H7 (cell line): ENCODE measurements at places on chromosomes 4 and X.
A peak's percentile ranks its signal among the peaks of the same experiment; 100 is the strongest.

- DNase-seq, result no peak
These were observed 191.2 kb downstream of the BANK1 start for GRCh38 chr4:101981756-101982155.

DNA sequence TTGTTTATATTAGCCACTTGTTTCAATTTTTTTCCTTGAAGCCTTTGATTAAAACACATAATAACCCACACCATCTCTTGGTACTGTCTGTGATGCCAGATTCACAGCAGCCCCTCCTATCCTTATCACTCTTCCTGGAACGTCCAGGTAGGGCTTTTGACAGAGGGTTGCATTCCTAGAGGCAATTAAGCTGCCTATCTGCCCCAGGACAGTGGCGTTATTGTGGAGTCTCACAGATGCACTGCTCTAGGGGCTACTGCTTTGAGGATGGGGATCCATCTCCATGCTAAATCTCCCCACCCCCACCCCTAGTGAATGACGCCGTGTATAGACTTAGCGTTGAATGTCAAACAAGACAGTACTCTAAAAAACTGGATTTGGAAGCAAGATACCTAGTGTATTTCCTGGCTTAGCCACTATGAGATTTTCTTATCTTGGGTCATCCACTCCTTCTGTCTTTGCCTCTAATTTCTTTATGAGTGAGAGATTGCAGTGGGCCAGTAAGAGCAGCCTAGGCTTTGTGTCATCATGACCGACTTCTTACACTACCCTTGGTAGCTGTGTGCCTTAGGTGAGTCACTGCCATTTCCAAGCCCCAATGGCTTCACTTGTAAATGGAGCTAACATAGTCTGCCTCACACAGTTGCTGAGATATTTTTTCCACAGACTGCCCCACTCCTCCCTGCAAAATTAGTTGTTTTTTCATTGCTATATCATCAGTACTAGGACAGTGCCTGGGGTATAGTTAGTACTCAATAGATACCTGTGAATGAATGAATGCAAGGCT is 90.9 kb downstream of the EGF start:
- DNase-seq, result no peak

- DNase-seq, result no peak
These were observed 2.9 kb downstream of the KLHL15 start for GRCh38 chrX:24023972-24024669.

DNA sequence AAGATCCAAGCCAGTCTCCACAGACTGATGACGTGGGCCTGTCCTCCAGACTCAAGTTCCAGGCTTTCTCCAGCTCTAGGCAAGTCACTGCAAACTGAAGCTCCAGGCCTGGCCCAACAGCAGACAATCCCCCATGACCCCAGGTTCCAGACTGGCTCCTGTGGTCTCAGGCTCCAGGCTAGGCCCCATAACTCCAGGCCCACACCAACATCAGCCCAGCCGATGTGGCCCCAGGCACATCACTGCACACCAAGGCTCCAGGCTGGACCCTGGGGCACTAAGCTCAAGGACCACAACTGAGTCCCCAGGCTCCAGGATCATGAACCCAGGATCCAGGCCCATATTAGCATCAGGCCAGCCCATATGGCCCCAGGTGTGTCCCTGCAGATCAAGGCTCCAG is 143.6 kb downstream of the COX7B2 start:
- no peak for DNase-seq

GRCh38 chr4:124224256-124224655 is 488.3 kb downstream of the ANKRD50 start:
- no peak for DNase-seq

DNA sequence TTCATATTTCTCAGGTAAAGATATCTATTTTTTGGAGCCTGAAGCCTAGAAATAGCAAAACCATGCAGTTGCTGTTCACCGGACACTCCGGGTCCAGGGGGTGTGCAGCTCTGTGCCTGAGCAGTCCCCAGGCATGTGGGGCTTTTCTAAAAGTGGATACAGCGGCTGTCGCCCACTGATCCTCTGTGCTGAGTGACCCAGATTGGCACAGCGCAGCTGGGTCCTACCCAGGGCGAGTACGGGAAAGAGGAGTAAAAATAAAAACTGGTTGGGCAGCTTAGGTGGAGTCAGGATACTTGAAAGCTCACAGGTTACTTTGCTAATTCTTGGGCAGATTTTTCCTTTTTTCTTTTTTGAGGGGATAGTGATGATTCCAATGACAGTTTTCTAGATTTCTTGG is 118.8 kb downstream of the UCHL1 start:
- no peak for DNase-seq

- peak; percentile 52 for DNase-seq
These were observed 1.5 kb upstream of the GDPD2 start for GRCh38 chrX:70421618-70422017.
